ACHN (cell line): ENCODE measurements at places on chromosomes 1 and 21.
A peak's percentile ranks its signal among the peaks of the same experiment; 100 is the strongest.

DNA sequence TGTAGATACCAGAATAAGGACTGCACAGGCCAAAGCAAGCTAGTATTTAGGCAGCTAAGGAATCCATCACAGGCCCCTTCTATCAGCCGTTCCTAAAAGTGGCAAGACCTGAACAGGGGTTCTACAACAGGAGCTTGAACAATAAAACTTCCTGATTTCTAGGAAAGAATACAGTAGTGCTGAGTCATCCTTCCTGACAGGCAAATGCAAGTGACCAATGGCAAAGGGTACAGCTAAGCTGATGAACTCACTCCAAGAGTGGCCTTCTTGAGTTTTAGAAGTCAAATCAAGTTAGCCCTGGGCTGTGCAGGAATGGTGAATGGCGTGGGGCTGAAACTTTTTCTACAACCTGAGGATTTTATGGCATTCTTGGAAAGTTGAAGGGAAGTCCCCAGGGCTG lies 112.9 kb downstream of the GREM2 start:
- DNase-seq = peak; percentile 58

DNA sequence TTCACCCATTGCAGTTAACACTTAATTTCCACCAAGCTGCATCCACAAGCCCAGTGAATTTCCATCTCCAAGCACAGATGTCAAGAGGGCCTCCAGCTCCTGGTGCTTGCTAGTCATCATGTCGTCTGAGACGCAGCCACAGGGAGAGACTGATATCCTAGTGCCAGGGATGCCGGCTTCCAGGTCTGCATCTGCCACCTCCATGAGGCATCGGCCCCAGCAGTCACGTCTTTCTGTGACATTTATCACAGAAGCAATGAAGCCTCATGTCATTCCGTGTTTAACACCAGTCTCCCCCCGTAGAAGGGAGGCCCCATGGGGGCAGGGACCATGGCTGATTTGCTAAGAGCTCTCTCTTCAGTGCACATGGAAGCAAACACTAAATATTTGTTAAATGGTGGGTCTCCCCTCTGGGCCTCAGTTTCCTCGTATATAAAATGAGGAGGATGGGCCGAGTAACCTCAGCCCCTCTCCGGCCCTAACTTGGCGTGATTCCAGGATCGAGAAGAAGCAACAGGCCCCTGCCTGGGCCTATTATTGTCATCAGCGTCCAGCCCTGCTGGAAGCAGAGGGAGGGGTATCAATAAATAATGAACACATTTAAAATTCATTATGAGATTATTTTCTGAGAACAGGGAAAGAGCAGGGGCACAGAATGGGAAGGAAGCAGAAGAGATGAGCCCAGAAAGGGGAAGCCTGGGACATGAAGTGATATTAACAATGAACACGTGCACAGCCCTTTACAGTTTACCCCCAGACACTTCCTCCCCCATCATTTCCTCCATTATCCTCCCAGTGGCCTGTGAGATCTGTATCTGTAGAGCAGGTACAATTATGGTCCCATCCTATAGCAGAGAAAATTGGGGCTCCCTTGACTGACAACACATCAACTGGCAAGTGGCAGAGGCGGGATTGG lies 837 bp upstream of the C1QB start:
- DNase-seq = no peak

GRCh38 chr1:41268154-41268770 lies 26.2 kb upstream of the SCMH1 start:
- peak; percentile 68 for DNase-seq

- DNase-seq = peak; percentile 94
Measured at GRCh38 chr1:212514056-212514614, 81.4 kb downstream of the NENF start.

DNA sequence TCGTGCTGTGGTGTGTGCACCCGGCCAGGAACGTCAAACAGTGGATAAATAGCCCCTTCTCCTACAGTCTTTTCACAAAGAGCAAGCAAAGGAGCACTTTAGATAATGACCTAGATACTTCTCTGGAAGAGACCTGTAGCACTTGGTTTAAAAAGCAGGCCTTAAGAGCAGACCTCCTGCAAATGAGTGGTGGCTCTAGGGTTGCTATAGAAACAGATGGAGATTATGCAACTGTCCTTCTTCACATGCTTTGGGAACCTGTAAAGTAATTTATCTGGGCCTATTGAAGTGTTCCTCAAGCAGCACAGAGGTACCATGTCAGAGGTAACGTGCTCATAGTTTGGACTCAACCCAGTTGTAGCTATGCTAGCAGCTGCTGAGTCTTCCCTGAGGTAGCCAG lies 208.2 kb upstream of the KIAA0040 start:
- no peak for DNase-seq

GRCh38 chr1:199878823-199879222 lies 148.7 kb upstream of the NR5A2 start:
- no peak for DNase-seq

GRCh38 chr1:2876846-2877245 lies 75.4 kb upstream of the TTC34 start:
- DNase-seq = no peak

- DNase-seq = no peak
Measured at GRCh38 chr1:209539576-209539975, 43.9 kb upstream of the CAMK1G start.

- no peak for DNase-seq
Measured at GRCh38 chr1:64687725-64688327, 57.0 kb upstream of the RAVER2 start.

GRCh38 chr1:98030976-98031375 lies 110.1 kb upstream of the DPYD start:
- DNase-seq = no peak

GRCh38 chr1:174134003-174134659 lies 25.2 kb upstream of the RABGAP1L start:
- DNase-seq = no peak

- no peak for DNase-seq
Measured at GRCh38 chr1:208240662-208241355, 3.4 kb downstream of the PLXNA2 start.

DNA sequence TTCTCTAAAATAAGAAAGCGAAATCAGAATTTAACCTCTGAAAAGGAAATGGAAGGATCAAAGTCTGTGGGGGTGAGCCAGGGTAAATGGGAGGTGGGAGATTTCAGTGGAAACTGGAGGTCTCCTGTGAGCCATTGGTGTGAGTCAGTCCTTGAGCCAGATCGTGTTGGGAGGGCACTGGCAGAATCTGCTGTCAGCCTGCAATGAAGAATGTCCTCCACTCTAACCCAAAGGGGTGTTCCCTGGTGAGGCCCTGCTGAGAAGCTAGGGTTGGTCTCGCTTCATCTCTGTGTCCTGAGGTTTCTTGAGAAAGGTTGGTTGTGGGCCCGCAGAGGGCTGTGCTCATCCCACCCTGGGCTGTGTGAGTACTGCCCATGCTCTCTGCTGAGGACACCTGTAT lies 2.4 kb downstream of the QSOX1 start:
- no peak for DNase-seq

- no peak for DNase-seq
Measured at GRCh38 chr1:238233966-238234365, 343.2 kb upstream of the ZP4 start.

DNA sequence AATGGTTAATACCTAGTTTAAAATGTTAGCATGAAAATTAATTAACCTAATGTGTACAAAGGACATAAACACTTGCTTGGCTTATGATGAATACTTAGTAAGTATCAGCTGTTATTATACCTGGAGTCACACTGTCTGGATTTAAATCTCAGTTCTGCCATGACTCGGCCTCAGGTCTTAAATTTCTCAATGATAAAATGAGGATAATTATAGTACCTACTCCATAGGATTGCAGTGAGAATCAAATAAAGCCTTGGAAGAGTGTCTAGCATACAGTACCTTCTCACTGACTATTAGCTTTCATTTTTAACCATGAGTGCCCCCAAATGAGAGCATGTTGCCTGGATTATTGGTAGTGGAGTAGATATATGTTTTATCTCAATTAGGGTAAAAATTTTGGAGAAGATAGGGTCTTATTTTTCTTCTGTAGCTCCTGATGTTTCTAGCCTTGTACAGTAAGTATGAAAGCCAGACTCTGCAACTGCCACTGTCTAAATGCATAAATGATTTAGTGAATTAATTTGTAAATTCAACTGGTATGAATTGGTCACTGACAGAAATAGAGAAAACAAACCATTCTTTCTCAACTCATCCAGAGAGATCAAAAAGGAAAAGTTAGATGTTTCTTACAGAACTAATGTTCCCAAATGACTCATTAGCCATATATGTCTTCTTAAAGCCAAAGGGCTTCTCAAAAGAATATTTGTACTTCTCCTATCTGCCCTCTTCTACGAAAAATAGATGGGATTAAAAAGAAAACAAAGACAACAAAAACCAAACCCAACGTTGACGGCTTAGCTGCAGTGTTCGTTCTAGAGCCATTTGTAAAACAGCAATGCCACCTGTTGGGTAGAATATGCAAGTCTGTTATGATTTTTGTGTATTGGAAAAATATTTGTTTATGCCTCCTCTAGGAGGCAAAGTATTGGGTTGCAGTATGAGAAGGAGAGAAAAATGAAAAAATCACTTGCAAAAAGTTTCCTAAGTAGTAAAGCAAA lies 53.8 kb upstream of the MROH9 start:
- DNase-seq = peak; percentile 19

DNA sequence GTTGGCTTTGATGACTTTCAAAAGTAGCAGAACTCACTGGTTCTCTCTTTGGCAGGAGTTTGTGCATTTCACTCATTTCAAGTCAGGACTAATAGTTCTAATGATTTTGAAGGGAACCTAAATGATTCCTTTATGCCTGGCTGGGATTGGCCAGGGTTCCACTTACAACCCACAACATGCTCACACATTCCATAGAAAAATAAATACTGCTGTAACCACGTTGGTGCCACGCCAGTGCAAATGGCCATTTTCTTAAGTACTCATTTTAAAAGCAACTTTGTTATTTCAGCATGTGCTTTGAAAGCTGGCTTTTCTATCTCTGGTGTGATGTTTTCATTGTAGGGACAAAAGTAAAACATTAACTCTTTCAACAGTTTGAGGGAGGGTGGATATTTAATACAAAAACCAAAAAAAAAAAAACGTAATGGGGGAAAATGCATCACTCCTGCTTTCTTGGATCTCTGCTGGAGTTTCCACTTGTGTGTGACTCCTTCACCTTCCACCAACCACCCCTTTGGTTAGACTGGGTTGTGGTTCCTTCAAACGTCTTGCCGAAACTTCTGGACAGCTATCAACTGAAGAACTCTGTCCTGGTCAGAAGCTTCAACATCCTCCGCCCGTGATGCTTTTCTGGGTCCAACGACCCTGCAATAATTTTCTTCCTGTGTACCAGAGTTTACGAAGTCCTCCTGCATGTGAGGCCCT lies 300.4 kb upstream of the RUNX1 start:
- DNase-seq = no peak

DNA sequence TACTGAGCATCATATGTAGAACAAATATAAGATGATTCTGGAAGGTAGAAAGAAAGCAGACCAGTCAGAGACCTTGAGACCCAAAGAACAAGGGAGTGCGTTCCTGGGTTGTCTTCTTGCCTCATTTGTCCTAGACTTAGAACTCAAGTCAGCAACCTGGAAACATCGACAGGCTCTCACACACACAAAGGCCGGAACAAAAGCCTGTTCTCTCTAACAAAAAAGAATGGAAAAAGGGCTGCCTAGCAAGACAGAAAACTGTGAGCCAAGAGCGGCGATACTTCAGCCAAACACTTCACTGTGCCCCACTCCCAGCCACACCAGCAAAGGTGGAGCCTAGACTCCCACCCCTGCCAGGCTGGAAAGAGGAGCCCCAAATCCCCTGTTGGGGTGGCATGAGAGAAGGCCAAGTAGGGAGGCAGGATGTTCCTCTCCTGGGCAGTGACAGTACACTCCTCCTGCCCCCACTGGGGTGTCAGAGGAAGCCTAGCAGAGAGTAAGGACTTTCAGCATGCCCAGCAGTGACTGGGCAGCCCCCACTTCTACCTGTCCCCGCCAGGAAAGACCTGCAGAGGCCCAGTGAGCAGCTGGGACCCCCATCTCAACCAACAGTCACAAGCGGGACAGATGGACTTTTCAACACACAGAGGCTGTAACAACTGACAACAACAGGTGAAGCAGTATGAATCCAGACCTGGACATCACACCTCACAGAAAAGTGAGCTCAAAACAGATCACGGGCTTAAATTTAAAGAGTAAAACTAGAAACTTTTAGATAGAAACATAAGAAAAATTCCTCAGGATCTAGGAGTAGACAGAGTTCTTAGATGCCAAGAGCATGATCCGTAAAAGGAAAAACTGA lies 33.0 kb downstream of the MRAP start:
- DNase-seq = no peak

- peak; percentile 51 for DNase-seq
Measured at GRCh38 chr1:202283991-202284390, 57.7 kb downstream of the UBE2T start.

DNA sequence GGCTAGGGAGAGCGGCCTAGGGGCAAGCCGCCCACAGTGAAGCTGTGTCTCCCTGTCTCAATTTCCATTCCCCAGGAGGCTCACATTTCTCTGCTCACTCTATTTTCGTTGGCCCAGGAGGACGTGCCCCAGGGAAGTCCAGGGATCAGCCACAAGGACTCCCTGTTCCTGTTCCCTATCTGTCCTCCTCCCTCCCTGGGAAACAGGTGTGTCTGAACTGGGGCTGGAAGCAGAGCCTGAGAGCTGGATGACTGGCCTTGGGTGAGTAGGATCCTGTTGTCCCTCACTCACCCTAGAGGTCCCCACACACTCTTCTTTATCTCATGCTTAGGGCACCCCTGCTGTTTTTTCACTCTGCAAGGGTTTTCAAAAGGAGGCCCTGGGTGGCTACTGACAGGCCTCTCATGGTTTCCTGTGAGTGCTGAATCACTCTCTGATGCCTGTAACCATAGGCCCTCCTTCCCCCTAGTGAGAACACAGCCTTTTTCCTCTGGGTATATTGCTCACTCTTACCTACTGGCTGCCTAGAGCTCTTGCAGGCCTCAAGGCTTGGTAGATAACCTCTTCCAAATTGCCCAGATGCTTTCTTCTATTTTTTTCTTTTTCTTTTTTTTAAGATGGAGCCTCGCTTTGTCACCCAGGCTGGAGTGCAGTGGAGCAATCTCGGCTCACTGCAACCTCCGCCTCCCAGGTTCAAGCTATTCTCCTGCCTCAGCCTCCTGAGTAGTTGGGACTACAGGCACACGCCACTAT lies 3.3 kb upstream of the UTP11 start:
- DNase-seq = no peak

DNA sequence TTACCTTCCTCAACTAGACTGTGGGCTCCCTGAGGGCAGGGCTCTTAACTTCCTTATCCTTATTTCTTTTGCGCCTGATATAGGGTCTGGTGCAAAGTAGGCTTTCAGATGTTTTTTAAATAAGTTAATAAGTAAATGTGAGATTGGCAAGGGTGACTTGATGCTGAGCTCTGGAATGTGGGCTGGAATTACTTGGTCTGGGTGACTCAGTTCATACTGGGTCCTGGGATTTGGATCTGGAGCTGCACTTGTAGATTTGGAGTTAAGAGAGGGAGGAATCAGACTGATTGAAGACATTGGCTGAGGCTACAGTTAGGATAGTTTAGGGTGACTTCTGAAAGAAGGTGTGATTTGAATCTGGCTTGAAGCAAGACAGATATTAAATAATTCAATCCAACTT lies 190.9 kb downstream of the GIPC2 start:
- peak; percentile 31 for DNase-seq
